ENCODE measurements at places on chromosomes 11 and 22.
A peak's percentile ranks its signal among the peaks of the same experiment; 100 is the strongest.

GRCh38 chr11:19398772-19399527 is 158.2 kb upstream of the E2F8 start:
- no peak for DNase-seq

DNA sequence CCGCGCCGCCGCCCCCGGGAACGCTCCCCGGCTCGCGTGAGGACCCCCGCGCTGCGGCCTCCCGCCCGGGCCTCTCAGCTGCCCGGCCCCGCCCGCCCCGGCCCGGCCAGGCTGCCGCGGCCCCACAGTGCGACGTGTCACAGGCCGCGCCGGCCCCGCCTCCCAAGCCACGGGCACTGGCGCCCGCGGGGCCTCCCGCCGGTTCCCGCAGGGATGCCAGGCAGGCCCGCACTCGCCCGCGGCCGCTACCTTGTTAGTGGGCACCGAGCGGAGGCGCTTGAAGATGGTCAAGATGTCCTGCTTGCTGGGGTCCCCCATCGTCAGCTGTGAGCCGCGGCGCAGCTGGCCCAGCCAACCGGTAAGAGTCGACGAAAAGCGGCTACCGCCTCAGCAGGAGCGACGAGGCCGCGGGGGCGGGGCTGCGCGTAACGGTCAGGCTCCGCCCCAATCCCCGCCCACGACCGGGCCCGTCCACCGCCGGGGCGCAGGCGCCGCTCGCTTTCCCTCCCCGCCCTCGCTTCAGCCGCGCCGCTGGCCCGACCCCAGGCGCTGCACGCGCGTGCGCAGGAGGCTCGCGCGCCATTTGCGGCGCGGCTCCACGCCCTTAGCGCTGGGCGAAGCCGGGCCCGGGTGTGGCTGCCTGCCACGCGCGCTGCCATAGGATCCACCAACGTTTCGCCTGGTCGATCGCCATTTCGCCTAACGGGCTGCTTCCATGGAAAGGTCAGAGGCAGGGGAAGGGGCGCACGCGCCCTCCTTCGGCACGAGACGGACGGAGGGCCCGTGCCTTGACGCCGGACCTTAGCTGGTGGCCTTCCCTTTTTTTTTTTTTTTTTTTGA is at the start of gene ARFGAP3:
Gene ARFGAP3, minus strand, starts transcription at position 409 of the 840 bp plus-strand sequence. Its CDS starts 91 bp downstream, at position 318.
- DNase-seq, result peak; percentile 87

- no peak for DNase-seq
Observed at GRCh38 chr22:41779929-41780505, 20.5 kb upstream of the CCDC134 start.

DNA sequence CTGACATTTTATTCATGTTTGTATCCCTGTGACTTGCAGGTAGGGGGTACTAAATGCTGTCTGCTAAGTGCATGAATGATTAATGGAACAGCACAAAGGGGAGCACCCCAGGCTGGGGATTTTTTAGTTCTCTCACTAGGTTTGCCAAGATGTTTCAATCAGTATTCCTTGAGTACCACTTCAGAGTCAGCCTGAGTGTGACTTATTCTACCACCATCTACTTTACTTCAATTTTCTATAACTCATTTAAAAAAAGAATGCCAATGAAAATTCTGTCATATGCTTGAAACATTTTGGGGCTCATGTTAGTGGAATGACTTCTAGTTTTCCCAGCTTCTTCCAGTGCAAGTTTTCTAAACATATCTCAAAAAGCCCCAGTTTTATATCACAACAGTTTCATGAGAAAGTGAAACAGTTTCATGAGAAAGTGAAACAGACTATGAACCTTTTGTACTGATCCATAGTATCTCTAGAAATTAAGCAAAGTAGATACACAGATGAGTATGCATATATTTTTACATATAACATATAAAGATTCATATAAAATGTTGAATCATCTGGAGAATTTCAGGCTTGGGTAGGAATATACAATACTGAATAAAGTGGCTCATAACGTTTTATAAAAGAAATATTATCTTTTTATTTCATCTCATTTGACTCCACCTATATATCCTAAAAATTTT is 252.4 kb downstream of the GRM5 start:
- no peak for DNase-seq

DNA sequence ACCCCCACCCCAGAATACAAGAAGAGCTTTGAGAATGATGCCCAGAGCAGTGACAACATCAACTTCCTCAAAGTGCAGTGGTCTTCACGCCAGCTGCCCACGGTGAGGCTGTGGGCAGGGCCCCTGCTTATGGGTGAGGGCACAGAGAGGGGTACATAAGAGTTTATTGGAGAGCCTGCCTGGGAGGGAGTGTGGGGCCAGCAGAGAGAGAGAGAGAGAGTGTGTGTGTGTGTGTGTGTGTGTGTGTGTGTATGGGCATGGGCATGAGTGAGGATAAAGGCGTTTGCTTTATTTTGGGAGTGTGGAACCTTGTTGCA is 9.5 kb downstream of the PHOX2A start:
- no peak for DNase-seq

DNA sequence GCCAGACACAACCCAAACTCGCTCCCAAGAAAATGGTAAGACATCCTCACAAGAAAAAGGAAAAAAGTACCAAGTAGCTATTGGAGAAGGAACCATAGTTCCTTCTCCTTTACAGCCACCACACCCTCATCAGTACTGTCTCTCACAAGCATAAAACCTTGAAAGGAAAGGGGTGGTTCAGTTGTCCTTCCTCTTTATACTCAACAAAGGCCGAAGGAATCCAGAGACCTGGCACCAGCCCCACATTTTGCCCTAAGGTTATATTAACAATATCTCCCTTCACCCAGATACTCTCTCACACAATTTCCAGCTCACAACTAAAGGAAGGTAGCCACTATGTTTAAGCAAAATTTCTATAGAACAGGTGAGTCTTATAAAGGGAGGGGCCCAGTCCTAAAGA is 8.5 kb downstream of the FHIP1B start:
- DNase-seq, result no peak

- peak; percentile 16 for DNase-seq
Observed at GRCh38 chr11:12410006-12410728, 32.8 kb downstream of the PARVA start.

DNA sequence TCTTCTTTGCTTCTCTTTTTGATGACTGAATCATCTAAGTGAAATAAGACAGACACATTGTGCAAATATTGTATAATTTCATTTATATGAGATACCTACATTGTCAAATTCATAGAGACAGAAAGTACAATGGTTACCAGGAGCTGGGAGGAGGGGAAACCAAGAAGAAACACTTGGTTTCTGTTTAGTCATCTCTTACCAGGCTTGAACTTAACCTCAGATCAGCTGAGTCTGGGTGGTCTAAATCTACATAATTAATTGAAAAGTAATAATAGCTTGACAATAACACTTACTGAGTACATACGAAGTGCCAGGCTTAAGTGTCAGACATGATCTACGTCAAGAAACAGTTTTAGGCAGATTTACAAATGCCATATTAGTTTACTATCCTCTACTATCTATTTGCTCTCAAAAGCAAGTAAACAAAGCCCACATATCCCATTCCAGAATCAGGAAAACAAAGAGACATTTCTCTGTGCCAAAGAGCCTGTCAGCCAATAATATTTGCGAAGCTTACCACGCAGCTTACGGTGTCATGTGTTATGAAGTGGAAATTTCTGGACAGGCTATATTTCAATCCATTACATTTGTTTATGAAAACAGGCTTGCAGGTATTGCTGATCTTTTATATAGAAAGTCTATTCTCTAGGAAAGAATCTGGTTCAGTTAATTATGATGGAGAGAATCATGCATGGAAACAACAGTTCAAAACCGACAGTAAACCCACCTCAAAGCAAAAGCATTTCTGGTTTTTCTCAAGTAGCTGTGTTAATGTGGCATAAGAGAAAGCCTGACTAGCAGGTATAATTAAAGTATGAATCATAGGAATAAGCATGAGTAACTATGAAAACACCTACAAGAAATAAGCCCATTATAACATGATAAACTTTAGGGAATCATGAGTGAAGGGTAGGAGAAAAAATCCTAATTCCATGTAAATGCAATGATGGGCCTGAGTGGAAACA is 2.7 kb upstream of the ARHGAP42 start:
- DNase-seq, result no peak

DNA sequence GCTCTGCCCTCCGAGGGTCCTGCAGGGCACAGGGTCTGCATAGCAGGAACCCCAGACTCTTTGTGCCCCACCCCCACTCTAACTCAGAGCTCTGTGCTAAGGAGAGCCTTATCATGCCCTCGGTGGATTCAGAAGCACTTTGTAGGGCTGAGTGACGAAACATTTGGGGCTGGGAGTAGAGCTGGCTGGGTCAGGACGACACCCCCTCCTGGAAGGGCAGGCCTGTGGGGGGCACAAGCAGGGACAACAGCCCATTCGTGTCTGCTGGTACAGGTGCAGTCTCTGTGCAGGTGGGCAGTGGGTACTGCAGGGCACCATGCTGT is 8.9 kb downstream of the APOBEC3A start:
- no peak for DNase-seq
